ENCODE measurements at places on chromosomes 6 and 20.

GRCh38 chr6:144417681-144418080 is 132.5 kb downstream of the UTRN start:
- no peak for ATAC-seq

DNA sequence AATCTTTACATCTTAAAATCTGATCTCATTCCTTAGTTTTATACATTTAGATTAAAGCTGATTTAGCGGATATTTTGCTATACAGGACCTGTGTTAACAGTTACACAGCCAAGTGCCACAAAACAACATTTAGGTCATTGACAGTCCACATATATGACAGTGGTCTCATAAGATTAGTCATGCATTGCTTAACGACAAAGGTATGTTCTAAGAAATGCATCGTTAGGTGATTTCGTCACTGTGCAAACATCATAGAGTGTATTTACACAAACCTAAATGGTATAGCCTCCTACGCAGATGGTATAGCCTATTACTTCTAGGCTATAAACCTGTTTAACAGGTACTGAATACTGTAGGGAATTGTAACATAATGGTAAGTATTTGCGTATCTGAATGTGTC is 21.6 kb downstream of the ADGRG6 start:
- ATAC-seq = no peak

GRCh38 chr6:90730151-90730673 is 143.3 kb upstream of the MAP3K7 start:
- ATAC-seq = no peak

GRCh38 chr6:3398755-3399696 is 57.8 kb downstream of the SLC22A23 start:
- ATAC-seq = no peak

DNA sequence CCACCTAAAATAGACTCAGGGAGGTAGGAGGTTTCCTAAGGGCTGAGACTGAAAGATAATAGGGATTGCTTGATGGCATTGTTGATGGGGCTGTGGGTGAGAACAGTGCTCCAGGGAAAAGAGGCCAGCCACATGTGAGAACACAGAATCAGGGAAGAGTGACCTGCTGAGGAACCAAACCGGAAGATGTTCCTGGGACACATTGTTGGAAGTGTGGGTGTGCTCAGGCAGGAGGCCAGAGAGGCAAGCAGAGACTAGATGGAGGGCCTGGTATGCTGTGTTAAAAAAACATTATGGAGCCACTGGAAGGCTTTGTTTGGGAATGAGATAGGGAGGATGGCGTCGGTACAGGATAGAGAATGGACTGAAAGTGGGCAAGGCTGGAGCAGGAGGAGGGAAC is 23.3 kb downstream of the RNF144B start:
- no peak for ATAC-seq

- no peak for ATAC-seq
These were observed 518.0 kb upstream of the SLC35B3 start for GRCh38 chr6:8953310-8953709.

DNA sequence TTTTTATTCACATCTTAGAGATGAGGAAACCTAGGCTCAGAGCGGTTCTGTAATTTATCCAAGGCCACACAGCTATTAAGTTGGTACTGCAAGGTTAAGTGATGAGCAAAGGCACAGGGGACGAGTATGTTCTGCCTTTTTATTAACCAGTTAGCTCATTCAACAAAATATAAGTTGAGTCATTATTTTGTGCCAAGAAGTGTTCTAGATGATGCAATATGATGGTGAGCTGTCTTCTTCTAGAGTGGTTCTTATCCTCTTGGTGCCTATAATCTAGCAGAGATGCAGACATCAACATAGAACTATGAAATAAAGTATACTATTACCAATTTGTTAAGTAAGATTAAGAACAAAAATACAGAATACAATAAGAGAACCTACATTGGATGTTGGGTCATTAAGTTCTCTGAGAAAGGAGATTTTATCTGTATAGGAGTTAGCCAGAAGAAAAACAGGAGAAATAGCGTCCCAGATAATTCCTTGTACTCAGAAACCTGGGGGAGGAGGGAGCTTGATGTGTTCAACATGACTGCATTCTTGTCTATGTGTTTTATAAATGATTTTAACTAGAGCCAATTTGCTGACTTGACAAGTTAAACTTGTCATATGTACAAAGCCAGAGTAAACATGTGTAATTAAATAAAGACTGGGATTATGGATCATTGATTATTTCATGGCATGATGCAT is 122.3 kb downstream of the TBXT start:
- ATAC-seq = no peak

- ATAC-seq = no peak
These were observed 76.3 kb downstream of the FARS2 start for GRCh38 chr6:5337573-5337972.

DNA sequence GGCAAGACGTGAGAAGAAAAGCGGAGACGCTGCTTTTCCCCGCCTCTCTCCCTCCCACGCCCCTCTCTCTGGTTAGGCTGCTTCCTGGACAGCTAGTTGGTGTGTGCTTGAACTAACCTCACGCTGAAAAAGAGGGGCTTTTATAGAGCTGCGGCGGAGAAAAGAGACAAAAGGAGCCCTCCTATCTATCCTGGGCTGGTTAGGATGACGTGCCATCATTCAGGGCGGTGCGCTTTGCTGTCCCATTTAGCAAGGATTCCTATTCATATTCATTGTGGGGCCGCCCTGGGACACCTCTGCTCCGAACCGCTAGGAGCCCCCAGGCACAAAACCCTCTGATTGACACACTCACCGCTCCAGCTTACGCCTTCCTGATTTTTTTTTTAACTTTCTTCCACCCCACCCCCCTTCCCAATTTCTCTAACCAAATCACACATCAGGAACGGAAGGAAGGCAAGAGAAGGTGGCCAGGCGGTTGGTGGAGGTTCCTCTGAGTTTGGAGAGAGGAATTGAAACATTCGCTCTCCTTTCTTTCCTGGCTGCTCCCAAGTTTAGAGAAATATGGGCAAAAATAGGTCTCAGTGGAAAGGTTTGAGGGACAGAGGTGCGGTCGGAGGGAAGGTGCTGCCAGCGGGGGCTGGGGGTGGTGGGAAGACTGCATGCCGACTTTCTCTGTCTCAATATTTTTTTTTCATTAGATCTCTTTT is at the start of gene OLIG3:
Gene OLIG3, minus strand, starts transcription at position 114 of the 707 bp plus-strand sequence. CDS start 224 bp downstream, outside the sequence.
- ATAC-seq = no peak

DNA sequence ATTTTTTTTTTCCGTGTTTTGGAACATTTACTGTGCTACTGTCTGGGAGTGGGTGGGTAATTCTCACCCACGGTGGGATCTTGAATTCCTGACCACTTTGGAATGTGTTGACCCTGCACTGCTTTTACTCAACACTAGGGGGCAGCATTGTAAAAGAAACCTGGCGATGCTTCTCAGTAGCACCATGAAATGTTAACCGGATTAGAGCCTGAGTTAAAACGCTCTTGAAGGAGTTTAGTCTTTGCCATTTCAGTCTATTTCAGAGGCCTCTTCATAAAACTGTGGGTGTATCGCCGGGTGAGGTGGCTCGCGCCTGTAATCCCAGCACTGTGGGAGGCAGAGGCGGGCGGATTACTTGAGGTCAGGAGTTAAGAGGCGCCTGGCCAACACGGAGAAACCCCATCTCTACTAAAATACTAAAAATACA is 114.4 kb upstream of the PRND start:
- peak; percentile 90 for ATAC-seq

GRCh38 chr20:47960769-47961541 is 175.7 kb upstream of the SULF2 start:
- no peak for ATAC-seq

DNA sequence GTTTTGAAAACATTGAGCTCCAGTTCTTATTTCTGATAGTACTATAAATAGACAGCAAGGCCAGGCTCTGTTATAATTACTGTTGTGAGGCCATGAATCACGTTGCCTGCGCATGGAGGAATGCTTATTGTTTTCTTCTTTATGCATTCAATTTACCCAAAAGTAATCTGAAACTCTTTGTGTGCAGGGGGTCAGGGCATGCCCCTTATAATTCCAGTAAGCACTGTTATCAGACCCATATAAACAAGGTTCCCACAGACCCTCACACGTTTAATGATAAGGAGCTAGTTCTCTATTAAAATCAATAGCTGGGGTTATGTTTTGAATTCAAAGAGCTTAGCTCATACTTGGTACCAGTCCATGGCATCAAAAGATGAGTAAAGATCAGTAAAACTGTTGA is 174.8 kb upstream of the ARG1 start:
- ATAC-seq = no peak

DNA sequence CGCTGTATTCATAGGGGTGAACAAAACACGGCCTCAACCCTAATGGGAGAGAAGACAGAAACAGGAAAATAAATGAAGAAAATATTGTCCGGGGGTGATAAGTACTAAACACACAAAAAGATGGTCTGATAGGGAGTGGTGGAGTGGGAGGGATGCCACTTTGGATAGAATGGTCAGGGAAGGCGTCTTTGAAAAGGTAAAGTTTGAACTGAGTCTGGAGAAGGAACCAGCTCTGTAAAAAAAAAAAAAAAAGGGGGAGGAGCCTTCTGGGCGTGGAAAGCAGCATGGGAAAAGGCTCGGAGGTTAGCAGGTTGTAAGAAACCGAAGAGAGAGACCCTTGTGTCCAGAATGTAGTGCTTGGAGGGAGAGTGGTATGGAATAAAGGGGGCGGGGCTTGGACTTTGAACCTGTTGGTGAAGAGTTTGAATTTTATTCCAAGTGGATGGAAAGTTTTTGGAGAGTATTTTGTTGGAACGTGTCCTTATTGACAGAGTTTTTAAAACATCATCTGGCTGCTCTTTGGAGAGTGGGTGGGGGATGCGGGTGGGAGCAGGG is 1.8 kb downstream of the CHMP4B start:
- ATAC-seq = no peak

GRCh38 chr6:136609873-136610706 is 59.9 kb upstream of the MAP7 start:
- ATAC-seq = peak; percentile 89

- ATAC-seq = no peak
These were observed 915 bp downstream of the PRRC2A start for GRCh38 chr6:31621320-31621939.

GRCh38 chr6:127515794-127516661 is 3.1 kb downstream of the MTCL3 start:
- ATAC-seq = peak; percentile 77
